ENCODE measurements at places on chromosomes 7 and 10.

DNA sequence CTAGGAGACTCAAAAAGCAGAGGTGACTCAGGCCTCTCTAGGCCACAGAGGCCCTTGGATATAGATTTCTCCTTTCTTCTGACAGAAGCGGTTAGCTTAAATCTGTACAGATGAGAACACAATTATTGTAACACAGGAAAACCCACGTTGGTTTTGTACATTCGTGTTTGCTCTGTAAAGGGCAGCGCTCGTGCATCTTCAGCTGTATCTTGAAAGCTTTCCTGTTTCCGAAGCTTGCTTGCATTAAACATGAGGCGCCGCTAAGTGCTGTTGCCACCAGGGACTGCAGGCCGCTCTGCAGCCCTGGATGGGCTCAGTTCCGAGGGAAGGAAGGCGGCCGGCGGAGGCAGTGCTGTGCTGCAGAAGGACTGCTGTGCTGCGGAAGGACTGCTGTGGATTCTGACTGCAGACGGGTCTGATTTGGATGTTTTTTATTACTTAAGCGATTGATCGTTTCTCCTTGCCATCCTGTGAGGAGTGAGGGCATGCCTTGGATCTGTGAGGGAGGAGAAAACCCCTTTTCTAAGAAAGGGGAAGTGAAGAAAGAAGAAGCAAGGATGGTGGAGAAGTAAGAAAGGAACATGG is 53.3 kb downstream of the FHIP2A start:
- no peak for DNase-seq

DNA sequence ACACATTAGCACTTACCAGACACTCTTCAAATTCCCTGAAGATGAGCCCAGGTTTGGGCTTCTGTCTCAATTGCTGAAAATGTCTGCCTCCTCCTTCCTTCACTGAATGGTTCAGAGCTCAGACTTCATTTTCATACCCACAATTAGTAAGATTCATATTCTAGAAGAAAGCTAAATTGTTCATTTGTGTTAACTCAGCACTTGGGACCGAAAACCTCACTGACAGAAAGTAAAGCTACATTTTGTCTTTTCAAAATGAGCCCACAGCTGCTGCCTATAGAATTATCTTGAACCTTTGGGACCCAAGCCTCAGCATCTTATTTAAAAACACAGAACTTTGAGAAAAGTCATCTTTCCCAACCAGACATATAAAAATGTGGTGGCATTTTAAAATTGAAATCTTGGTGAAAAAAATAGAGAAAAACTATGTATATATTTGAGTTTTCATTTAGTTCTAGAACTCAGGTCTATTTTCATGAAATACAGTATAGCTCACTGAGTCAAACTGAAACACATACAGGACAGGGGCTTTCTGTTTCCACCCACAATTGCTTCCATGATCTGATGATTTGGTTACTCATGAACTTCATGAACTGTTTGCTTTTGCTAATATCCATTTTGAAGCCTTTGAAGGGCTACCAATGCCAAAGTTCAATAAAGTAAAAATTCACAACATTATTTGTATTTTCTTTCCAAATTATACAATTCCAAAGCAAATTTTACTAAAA is 119.1 kb upstream of the PFKP start:
- no peak for DNase-seq

DNA sequence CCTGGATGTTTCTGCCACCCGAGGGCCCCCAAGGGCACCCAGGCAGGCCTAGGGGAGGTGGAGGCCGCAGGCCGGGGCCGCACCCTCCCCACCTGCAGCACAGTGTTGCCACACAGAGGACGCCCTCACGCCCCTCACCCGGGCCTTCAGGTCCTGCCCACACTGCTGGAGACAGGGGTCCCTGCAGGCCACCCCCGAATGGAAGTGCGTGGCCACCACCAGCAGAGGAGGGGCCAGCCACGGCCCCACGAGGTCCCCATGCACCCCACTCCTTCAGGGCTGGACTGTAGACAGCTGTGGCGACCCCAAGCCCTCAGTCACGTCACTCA is 35.4 kb downstream of the ADAP1 start:
- DNase-seq = no peak

DNA sequence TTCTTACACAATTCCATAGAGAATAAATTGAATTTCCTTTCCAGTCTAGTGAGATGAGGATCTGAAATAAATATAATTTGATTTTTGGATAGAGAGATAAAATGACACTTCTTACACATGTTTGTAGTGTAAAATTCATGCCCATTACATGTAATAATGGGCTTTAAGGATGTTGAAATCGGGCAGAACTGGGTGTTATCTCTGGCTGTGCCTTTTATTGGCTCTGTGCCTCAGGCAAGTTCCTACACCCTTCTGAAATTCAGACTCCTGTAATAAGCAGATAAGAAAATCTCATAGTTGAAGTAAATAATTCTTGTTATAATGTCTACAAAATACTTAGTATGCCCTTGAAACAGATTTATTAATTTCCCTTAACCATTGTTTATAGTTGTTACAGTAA is 125.6 kb downstream of the SEMA3A start:
- DNase-seq = no peak

All from H54 (cell line).